ENCODE measurements at places on chromosomes 4 and X.
A peak's percentile ranks its signal among the peaks of the same experiment; 100 is the strongest.

- no peak for DNase-seq
These were observed 20.4 kb upstream of the WWC2 start for GRCh38 chr4:183078634-183079033.

- no peak for DNase-seq
These were observed 1.5 kb upstream of the PUDP start for GRCh38 chrX:7149411-7149810.

DNA sequence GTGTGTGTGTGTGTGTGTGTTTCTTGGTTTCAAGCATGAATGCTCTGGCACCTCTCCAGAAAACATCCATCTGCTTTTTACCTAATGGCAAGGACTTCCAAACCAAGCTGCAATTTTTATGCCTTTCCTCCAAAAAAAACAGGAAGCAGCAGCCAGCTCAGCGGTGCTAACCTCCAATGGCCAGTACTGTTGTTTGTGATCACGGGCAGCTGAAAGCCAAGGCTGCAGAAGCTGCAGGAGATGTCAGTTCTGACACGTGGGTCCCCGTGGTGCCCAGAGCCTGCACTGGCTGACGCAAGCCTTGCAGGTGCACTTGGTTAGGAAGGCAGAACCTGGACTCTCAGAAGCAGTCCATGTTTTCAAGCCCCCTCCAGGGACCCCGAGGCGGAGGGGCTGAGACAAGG lies 313.6 kb upstream of the DDX53 start:
- DNase-seq, result peak; percentile 22

GRCh38 chr4:26141911-26142638 lies 178.7 kb upstream of the RBPJ start:
- DNase-seq, result peak; percentile 63

DNA sequence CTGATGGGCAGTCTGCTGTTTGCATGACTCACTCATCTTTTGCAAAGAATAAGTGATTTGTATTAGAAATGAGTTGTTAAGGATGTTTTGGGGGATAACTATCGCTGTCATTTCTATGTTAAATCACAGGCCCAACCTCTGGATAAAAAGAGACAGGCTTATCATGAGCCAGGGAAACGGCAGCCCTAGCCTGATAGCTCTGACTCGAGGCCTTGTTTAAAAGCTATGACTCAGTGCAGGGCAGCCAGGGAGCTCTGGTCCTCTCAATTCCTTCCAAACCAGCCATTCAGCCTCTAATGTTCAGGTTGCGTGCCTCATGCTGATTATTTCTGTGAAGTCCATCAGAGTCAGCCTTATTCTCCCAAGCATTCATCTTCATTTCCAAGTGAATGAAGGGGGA lies 305.9 kb upstream of the HAND2 start:
- DNase-seq, result peak; percentile 16

DNA sequence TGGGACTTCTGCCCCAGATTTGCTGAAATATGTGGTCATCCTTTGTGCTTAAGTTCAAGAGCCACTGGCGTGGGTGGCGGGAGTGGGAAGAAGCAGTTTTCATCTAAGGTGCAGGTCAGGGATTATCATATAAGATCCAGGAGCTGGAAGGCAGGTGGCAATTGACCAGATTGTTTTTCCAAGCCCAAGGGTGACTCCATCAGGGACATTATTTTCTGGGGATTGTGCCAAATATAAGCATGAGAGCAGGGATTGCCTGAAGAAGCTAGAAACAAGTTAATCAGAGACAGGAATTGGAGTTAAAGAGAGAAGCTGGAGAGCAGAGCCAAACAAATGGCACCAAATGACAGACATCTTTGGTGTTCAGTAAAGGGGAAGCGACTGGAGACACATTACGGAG lies 19.4 kb upstream of the SEL1L3 start:
- no peak for DNase-seq

- DNase-seq, result no peak
These were observed 37.0 kb upstream of the ABCG2 start for GRCh38 chr4:88195328-88196012.

- DNase-seq, result no peak
These were observed 62.4 kb upstream of the GABRQ start for GRCh38 chrX:152575331-152575730.

DNA sequence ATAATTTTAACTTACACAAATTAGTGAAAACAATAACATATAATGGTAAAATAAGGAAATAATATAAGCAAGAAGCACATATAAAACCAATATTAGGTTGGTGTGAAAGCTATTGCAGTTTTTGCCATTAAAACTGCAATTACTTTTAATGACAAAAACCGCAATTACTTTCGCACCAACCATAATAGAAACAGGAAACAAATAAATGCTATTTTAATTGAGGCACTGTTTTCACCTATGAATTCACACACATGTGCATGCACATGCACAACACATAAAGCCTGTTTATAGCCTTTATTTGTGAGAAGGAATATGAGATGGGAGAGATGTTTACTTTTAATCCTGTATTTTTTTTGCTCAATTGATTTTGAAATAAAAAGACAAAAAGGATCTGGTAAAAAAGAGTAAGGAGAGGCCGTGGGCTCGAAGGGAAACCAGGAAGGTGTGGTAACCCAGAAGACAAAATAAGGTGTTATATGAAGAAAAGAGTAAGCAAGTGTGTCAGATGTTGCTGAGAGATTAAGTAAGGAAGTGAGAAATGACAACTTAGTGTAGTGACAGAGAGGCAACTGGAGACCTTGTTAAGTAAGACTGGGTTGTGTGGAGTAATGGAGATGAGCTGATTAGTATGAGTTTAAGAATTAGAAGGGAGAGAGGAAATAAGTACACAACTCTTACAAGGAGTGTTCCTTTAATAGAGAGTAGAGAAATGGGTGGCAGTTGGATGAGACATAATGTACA lies 69.0 kb downstream of the KLHL13 start:
- no peak for DNase-seq

GRCh38 chr4:23877758-23878229 lies 12.1 kb downstream of the PPARGC1A start:
- DNase-seq, result no peak

- DNase-seq, result no peak
These were observed 21.9 kb downstream of the AP1AR start for GRCh38 chr4:112253382-112254000.

- DNase-seq, result peak; percentile 50
These were observed 194.4 kb downstream of the CBR4 start for GRCh38 chr4:168815379-168816345.

DNA sequence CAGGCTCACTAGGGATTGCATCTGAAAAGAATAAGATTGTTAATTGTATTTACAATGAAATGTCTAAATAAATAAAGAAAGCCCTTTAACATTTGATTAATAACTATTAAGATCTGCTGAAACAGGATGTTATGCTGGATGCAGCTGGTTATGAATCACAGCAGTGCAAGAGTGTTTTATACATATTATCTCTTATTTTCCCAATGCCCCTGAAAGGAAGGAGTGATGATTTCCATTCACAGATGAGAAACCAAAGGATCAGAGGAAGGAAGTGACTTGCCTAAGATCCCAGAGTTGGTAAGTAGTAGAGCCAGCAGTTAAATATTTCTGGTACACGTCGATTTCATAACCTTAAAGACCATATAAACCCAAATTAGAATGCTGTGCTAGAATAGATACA lies 76.3 kb upstream of the ARHGAP36 start:
- no peak for DNase-seq

DNA sequence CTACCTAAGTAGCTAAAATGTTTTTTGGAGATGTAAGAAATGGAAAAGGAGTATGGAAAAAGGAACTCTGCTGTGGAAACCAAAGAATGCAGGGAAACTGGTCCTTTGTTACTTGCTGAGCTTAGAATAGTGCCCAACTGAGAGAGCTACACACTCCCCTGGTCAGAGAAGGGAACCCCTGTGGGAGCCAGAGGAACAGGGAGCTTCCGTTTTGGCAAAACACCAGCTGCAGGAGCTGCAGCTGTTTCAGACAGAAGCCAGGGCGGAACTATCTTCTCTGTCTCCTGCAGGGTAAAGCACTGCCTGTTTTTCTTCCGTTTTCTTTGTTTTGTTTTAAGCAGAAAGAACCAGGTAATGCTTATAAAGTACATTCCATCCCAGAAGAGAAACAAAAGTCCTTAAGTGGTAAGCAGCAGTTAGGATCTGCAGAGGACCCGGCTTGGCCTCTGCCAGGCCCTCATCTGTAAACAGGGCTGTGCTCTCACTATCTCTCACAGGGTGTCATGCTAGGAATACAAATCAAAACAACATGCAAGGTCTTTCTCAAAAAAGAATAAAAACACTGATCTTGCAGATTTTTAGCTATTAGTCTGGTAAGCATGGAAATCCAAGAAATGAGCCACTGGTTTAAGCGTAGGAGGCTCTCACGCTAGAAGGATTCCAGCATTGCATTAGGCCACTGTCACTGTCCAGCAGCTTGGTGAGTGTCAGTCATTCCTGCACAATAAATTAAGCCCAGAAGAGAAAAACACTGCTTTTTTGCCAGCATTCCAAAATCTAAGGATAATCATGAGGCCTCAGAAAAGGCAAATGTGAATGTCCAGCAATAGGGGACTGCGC lies 76.1 kb downstream of the CHST7 start:
- DNase-seq, result peak; percentile 40

- no peak for DNase-seq
These were observed 76.4 kb upstream of the SHISA3 start for GRCh38 chr4:42320822-42321388.

- DNase-seq, result no peak
These were observed 282.5 kb downstream of the ZIC3 start for GRCh38 chrX:137848266-137848905.

GRCh38 chr4:86338989-86339388 lies 20.9 kb downstream of the MAPK10 start:
- peak; percentile 82 for DNase-seq

DNA sequence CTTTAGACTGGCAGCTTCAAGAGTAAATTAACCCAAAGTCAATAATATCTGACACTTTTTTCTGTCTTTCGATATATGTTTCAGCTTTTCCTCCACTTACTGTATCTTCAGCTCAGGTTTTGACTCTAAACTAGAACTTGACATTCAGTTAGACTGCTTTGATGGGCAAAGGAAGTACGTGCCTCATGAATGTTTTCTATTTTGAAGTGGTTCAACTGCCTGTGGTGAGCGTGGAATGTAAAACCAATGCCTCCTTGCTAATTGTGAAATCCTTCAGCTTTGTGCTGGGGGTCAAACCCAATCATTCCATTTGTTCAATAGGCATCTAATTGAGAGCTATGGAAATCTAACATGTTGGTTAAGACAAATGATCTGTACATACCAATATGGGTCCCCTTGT lies 857.0 kb upstream of the HTR2C start:
- DNase-seq, result peak; percentile 3

- no peak for DNase-seq
These were observed 116.1 kb downstream of the PDLIM5 start for GRCh38 chr4:94567811-94568210.

DNA sequence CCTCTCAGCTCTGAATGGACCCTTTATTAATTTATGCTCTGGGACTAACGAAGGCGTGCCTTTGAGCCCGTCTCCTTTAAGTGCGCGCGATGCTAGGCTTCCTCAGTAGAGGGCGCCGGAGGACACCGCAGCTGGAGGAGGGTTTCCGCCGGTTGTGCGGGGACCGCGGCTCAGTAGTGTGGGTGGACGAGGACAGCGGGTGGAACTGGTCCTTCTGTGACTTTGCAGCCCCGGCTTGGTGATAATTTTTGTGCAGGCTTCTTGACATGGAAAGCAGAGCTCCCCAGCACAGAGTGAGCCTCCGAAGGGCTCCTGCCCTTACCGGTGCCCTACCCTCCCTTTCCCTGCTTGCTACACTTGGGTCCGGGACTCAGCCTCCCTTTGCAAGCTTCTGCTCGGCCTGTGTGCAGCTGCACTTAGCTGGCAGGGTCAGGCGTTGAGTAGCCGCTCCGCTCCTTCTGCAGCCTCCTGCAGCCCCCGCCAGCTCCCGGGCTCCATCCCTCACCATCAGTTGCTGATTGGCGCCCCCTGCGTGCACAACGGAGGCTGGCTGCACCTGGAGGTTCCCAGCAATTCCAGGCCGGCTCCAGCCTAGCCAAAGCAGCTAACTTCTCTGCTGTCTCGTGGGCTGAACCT lies 26.8 kb upstream of the BOD1L1 start:
- DNase-seq, result peak; percentile 50

DNA sequence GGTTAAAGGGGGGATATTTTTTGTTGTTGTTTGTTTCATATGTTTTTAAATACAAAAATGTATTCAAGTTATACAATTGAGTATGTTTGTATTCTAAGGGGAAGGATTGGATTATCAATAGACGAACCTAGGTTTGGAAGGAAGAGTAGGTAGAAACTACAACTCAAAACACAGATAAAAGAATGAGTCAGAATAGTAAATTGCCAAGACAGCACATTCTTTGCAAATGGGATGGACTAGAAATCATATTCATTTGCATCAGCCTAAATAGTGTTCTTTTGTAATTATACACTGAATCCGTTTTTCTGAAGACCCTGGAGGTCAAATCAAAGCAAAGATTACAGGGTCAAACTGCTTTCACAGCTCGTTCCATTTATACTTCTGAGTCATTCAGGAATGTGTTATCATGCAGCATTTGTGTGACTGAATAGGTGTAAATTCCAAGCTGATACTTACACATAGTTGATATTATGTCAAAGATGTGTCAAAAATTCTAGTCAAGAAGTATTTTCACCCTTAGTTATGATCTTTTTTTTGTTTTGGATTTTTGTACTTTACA lies 273.3 kb upstream of the FAT4 start:
- no peak for DNase-seq

DNA sequence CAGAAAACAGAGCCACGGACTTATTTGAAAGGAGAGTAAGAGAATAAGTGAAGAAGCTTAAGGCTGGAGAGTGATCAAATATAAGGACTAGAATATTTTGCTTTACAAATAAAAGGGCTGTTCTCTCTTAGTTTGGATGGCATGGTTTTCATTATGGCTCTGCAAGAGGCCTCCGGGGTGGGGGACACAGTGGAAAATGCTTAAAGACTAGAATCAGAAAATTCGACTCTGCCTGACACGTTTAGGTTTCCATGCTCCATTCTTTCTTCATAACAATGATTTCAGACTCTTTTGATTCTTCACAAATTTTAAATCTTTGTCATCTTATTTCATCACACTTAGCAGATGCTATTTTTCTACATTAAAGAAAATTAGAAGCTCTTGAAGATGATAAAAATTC lies 632.4 kb upstream of the BOD1L1 start:
- no peak for DNase-seq

- DNase-seq, result peak; percentile 82
These were observed 19.7 kb upstream of the FHIP1A start for GRCh38 chr4:151389311-151389710.

DNA sequence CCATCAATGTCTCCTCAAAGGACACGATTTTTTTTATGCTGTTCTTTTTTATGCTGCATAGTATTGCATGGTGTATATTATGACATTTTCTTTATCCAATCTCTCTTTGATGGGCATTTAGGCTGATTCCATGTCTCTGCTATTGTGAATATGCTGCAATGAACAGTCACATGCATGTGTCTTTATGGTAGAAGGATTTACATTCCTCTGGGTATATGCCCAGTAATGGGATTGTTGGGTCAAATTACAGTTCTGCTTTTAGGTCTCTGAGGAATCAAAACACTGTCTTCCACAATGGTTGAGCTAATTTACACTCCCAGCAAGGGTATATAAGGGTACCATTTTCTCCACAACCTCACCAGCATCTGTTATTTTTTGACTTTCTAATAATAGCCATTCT lies 113.9 kb downstream of the GRIA3 start:
- peak; percentile 8 for DNase-seq

Measured in AG10803 (cell line).